CD4-positive, alpha-beta T cell treated with Interleukin-4 for 4 hours (primary cell): ENCODE measurements at places on chromosomes 1 and 21.

DNA sequence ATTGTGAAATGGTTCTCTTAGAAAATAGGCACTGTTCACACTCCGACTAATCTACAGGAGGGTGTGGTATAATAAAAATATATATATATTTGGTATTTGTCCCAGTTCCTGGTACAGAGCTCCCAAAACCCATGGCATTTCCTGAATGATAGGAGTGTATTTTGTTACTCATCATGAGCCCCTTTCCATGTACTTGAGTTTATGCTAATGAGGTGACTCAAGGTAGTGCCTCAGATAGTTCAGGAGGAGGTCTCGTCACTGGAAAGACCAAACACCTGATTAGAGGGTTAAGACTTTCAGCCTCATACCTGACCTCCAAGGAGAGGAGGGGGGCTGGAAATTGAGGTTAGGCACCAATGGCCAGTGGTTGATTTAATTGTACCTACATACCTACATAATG is 57.9 kb downstream of the TTC3 start:
- DNase-seq, result no peak

DNA sequence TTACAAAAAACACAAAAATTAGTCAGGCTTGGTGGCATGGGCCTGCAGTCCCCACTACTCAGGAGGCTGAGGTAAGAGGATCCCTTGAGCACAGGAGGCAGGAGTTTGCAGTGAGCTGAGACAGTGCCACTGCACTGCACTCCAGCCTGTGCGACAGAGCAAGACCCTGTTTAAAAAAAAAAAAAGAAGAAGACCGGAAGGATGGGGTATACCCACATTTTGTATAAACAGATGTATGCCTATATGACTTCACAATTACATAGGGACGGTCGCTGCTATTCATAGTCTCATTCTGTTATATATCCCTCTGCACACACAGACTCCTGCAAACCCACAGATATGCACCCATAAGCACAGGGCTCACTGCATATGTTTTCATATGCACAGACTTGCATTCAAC is 12.7 kb downstream of the LCK start:
- DNase-seq, result no peak

GRCh38 chr1:181191494-181192040 is 103.1 kb downstream of the IER5 start:
- no peak for DNase-seq

DNA sequence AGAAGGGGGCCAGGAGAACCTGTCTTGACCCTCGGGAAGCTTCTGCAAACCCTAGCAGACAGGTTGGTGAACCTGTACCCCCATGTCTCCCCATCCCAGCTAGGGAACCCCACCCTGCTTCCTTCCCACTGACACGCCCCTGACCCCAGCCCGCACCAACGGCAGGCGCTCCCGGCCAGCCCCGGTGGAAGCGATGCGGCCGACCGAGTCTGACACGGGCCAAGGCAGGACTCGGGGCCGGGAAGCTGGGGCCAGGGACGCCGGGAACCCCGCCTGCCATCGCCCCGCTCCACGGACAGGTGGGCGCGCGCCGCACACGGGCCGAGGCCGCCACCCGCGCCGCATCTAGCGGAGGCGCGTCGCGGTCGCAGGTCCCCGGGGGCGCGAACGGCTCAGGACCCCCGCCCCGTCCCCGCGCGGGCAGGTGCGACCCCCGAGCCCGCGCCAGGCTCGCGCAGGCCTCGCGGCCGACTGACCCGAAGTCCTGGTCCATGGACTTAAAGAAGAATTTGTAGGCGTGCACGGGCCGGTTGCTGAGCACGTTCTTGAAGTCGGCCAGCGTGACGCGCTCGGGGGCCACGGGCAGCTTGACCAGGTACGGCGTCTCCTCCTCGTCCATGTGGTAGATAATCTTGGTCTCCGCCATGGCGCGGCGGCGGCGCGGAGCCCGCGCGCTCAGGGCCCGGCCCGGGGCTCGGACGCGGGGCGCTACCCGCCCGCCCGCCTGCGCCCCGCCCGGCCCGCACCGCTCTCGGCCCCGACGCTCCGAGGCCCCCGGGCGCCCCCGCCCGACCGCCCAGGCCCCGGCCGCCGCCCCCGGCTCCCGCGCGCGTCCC is 580 bp downstream of the DVL1 start:
- DNase-seq, result no peak

- DNase-seq, result no peak
Observed at GRCh38 chr21:39149882-39150281, 33.4 kb downstream of the PSMG1 start.
